ENCODE measurements at places on chromosomes 1 and 21.
A peak's percentile ranks its signal among the peaks of the same experiment; 100 is the strongest.

- DNase-seq = no peak
These were observed 15.6 kb downstream of the STRIP1 start for GRCh38 chr1:110049801-110050601.

DNA sequence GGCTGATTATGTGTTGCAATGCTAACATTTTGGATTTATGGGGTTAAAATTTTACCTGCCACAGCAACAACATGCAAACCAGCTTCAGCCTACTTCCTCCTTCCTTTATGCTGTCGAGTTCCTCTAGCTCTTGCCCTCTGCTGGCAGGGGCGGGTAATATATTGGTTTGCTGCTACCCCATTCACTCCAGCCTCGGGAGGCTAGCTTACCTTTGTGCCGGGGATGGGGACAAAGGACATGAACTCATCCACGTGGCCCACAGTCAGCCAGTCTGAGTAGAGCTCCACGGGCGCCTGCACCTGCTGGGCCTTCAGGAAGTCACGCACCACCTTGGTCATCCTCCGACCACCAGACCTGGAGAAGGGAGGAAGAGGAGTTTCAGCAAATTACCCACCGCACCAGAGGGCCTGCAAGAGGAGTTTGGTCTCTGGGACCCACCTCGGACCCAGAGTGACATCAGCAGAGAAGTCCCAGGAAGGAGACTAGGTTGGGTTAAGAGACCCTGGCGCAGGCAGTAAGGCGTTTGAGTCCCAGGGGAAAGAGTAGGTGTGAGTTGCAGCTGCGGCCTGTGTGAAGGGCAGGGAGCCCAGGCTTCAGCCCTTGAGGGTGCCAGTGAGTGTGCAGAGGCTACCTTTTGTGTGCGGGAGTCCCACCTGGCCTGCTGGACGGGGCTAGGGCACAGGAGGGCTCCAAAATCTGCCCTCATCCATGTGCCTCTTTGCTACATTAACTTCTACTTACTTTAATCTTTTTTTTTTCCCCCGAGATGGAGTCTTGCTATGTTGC lies 21.8 kb upstream of the SDHB start:
- DNase-seq = no peak

DNA sequence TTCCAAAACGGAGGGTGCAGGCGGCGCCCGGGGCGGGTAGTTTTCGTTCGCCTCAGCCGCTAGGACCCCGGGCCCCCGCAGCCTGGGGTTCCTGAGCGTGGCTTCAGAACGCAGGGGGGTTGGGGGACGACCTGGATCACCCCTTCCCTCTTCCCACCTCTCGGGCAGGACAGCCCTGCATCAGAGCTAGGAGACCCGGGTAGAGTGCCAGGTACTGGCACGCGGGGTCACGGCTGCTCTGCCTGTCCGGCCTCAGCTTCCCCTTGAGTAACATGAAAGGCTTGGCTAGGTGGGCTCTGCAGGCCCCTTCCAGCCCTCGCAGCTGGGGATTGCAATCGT lies 484 bp downstream of the DFFB start:
- DNase-seq = no peak

DNA sequence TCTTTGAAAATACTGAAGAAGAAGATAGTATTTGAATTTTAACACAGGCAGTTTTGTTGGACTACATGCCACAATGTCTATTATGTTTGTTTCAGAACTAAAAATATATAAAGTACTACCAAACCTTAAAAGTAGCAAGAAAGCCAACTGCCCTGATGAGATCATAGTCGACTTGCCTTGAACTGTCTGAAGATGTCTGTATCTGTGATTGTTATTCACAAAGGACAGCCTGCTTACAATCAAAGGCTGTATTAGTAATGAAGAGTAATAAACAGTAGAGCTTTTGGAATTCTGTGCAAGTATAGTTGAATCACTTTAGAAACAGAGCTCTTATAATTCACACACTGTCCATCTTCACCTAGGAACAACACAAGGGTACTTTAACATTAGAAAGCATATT lies 228.3 kb downstream of the NCAM2 start:
- no peak for DNase-seq

DNA sequence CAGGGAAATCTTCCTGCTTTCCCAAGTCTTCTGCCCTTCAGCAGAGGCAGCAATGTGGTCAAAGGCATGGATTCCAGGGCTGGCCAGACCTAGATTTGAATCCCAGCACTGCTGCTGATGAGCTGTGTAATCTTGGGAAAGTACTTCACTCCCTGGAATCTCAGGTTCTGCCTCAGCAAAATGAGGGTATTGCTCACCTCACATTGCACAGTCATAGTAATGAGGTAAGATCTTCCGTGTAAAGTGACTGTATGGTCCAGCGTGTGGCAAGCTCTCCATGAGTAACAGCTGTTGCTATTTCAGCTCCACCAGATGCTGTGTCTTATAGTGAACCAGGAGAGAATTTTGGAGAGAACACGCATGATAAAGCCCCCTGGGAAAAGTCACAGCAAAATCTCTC lies 56.1 kb upstream of the F3 start:
- DNase-seq = peak; percentile 43

- no peak for DNase-seq
These were observed 78.8 kb downstream of the TRABD2B start for GRCh38 chr1:47918257-47918867.

GRCh38 chr1:60052601-60053000 lies 21.0 kb downstream of the C1orf87 start:
- no peak for DNase-seq

DNA sequence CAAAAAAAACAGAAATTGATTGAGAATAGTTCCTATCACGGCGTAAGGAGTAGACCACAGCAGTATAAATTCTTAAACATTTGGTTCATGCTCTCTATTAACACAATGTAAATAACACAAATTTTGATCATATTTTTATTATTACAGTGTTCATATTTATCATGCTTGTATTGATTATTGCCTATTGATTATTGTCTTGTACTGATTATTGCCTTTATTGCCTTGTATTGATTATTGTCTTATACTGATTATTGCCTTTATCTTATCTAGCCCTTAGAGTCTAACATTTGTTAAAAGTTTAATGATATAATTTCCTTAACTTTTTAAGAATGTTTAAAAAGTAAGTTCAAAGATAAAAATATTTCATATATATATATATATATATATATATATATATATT lies 460.7 kb downstream of the KCNT2 start:
- DNase-seq = no peak

GRCh38 chr1:82160036-82160435 lies 359.3 kb downstream of the ADGRL2 start:
- no peak for DNase-seq

DNA sequence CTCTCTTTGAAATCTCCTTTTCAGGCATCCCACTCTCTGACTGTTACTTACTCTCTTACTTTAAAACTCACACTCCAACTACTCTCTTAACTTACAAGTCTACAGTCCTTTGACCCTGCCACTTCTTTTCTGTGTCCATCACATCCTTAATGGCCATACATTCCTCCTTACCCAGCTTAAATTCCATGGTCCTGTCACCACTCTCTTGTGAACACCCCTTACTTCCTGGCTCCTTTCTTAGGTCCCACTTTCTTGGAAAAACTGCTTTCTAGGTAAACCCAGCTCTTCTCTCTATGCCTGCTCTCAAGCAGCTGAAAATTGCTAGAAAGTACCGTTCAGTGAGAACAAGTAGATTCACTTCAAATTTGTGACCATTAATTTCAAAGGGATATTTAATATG lies 109.1 kb downstream of the OLFML2B start:
- DNase-seq = no peak

DNA sequence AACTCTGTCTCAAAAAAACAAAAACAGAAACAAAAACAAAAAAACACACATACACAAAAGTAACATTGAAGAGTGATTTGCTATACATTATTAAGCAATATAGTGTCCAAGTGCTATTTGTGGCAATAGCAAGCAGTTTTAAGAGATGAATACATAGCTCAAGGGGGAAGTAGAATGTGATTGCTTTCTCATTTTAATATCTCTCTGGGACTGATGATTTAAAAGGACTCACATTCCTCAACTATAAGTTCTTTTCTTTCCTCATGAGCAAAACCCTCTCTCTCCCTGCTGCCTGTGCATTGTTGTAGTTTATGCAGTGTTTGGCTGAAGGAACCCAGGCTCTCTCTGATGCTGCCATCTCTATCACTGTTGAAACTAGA lies 47.0 kb upstream of the CSF1 start:
- DNase-seq = no peak

DNA sequence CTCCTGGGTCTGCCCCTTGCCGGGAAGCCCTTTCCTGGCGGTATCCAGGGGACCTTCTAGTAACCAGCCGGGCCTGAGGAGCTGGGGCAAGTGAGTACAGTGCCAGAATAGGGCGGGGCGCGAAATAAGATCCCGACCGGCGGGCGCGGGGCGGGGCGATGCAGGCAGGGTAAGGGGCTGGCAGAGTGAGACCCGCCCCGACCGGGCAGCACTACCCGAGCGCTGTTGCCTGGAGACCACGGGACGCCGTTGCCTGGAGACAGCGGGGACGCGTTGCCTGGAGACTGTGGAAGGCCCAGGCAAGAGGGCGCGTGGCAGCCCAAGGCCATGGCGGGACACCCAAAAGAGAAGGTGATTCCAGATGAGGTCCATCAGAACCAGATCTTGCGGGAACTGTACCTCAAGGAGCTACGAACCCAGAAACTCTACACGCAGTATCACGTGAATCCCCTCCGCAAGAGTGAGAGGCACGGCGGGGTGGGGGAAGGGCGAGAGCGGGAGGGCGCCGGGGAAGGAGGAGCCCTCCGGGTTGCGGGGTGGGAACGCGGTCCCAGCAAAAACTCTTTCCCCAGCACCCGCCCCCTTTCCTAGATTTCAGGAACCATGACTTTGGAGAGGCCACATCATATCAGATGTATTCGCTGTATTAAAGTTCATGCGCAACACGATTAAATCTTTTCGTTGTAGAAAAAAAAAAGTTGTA lies 24.3 kb downstream of the EBNA1BP2 start:
- no peak for DNase-seq

- DNase-seq = no peak
These were observed 87.5 kb downstream of the COP1 start for GRCh38 chr1:176119549-176119948.

DNA sequence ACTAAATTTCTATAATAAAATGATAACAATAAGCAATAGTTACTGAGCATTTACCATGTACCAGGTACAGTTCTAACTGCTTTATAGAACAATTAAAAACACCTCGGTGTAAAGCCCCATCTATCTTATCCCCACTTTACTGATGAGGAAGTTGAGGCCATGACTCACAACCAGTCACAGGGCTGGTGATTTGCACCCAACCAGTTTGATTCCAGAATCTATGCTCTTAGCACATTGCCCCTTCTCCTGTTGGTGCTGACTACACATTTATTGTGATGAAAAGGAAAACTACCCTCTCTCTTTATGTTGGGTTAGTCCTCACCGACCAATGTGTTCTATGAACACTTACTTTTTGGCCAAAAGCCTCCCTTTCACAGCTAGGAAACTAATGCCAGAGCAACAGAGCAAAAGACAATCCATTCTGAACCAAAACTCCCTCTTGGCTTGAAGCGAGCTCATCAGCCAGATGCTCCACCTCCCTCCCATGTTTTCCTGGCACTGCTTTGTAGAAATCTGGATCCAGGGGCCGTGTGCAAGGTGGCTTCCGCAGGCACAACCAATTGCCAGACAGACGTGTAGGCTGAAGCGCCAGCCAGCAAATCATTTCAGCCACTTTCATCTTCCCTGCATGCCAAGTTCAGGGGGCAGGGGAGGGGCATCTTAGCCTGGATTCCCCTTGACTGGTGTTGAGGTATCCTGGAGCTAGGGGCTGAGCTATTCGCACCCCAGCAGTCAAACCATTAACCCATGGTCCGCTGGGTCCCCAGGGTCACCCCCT lies 32.0 kb upstream of the SLC30A1 start:
- DNase-seq = no peak

GRCh38 chr1:227315629-227316346 lies 2.5 kb downstream of the CDC42BPA start:
- peak; percentile 46 for DNase-seq

DNA sequence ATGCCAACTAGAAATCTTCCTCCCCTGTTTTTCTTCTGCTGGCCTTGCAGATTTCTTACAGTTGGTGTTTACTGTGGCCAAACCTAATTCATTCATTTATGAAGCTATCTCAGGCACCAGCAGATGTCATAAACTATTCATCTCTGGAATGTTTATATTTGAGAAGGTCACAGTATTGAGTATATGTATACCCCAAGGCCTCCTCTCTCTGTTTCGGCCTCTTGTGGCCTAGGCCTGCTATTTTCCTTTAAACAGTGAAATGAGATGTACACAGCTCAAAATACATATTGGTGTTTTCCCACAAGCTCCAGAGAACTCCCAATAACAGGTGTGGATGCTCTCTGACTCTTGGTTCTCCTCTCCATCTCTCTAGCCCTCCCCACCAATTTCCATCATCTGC lies 520.7 kb upstream of the CAMK1G start:
- DNase-seq = no peak

- DNase-seq = no peak
These were observed 75.8 kb upstream of the SELENON start for GRCh38 chr1:25724201-25724600.

GRCh38 chr1:17225140-17225539 lies 20.2 kb downstream of the PADI1 start:
- no peak for DNase-seq

- DNase-seq = peak; percentile 42
These were observed 71.3 kb downstream of the RPE65 start for GRCh38 chr1:68378296-68379084.

All from RCC 7860 (cell line).